Anterior cingulate cortex (tissue), 58 donors: ENCODE measurements at places on chromosomes 12 and 14.

DNA sequence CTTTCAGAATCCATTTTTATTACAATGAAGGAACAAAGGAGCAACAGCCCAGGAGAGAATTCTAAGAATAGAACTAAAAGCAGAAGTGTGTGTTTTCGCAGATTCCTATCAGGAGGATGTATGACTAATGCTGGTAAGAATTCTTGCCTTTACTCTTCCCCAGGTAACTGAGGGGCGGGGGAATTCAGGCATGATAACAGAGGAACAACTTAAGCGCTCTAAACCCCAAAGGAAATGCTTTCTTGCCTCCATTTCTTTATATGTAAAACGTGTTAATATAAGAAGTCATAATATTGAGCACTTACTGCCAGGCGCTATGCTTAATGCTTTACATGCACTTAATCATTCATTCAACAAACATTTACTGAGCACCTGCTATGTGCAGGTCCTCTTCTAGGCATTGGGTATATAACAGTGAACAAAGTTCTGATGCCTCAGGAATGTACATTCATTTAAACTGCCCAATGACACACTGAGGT is 4.5 kb downstream of the HCAR1 start:
- DNase-seq: no peak

GRCh38 chr14:54374117-54374884 is 22.5 kb upstream of the CDKN3 start:
- DNase-seq: no peak

DNA sequence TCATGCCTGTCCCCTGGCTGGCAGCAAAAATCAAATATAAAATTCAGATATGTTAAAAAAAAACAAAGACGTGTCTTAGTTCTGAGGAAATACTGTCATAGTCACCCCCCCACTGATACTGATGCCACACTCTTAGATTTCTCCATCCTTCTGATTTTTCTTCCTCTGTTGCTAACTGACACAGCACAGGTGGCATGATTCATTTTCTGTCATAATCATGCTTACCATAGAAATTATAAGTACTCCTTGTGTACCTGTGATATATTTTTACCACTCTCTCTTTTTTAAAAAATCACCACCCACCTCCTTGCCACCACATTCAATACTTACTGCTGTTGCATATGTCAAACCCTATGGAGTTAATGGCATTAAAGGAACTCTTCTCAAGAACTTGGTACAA is 209.2 kb downstream of the PPM1H start:
- DNase-seq: no peak

- no peak for DNase-seq
Observed at GRCh38 chr12:115303723-115304309, 619.8 kb upstream of the TBX3 start.

GRCh38 chr12:56034586-56035332 is 7.0 kb upstream of the RPS26 start:
- no peak for DNase-seq

DNA sequence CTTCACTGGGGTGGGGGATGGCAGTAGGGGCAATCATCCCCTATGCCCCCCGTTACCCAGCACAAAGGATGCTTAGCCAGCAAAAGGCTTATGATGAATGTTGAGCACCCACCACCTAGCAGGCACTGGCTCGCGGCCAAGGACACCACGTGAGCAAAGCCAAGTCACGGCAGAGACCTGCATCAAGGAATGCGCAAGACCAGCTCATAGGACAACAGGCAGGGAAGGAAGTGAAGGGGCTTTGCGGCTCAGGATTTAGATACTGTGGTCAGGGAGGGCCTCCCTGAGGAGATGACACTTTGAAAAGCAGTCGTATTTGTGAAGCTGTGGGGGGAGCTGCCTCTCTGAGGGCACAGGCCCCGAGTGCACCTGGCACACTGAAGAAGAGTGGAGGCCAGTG is 32.8 kb downstream of the SH2B3 start:
- DNase-seq: peak; percentile 32

DNA sequence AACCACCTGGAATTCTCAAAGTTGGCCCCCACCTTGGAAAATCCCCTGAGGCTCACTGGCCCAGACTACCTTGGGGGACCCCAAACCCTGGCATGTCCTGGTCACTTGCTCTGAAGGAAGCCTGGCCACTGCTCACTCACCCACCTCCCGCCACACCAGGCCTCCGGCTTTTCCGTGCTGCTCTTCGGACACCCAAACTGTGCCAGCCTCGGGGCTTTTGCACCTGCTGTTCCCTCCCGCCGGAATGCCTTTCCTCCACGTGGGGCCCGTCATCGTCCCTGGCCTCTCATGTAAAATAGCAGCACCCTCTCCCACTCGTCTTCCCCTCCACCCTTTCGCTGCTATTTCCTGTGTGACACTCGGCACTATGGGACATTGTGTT is 87.2 kb upstream of the NCOR2 start:
- DNase-seq: no peak
